Left renal pelvis (tissue), 4 donors: ENCODE measurements at places on chromosomes 12 and 14. TPM values are rescaled to one million over a fixed set of nuclear protein-coding genes. Genes with fewer than 3 reads are reported as not detected.

Gene KLHDC2
- 157 TPM for polyA plus RNA-seq

Gene STYK1
- 1.0 TPM for polyA plus RNA-seq

DNA sequence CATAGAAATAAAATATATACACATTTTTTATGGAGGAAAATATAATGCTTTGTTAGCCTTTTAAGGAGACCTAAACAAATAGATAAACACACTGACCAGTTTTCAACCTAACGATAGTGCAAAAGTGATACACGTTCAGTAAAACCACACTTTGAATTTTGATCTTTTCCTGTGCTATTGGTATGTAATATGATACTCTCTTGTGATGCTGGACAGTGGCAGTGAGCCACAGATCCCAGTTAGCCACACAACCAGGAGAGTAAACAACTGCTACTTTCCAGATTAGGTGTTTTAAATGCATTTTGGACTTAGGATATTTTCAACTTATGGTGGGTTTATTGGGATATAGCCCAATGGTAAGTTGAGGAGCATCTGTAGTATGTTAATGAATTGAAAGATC, 243.1 kb downstream of the ERC1 start:
- no peak for DNase-seq

DNA sequence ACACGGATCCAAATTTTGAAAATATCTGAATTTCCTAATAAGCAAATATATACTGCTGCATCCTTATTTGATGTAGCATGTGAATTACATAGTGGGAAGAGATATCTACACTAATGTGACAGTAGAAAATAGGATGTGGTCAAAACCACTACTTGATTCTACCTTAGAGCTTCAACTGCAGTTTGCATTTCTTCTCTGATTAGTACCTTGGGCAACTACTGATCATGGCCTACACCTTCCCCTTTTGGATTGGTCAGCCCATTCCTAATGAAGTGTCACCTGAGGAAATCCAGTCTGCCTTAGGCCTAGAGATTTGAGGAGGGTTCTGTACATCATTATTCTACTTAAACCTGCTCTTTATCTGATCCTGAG, 10.7 kb downstream of the LLPH start:
- no peak for DNase-seq

Gene TSHR
- 0.22 TPM for polyA plus RNA-seq

DNA sequence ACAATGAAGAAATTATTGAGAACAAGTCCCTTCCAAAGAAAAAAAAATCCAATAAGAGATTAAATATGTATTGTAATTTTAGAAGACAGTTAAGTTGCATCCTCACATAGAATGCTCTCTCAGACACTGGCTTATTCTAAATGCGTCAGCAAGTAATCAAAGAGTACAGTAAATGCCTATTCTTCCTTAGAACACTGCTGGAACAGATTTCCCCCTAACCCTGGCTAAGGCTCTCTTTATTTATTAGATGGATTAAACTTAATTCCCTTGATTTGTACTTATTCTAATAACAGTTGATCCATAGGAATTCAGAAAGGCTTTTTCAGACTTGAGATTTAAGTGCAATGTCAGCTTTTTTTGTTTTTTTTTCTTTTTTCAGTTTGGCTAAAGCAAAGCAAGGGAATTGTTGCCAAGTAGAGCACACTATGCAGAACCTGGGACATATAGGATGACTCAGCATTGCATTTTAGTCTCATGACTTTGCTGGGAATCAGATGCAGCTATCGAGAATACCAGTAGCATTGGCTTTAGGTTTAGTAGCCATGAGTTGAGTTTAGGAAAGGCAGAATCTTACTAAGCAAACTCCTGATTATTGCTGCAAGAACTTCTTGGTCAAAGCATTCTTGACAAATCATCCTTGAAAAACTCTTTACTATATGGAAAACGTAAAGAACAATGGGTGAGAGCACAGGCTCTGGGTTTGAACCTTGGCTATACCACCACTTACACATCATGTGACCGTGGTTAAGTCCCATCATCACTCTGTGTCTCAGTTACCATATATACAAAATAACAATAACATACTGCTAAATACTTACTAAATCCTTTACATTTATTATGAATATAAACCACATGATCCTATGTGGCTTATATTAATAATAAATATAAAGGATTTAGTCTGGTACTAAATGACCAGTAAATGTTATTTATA, 26.7 kb downstream of the MED21 start:
- DNase-seq: no peak

Gene ASCL1
- 0.16 TPM for polyA plus RNA-seq

DNA sequence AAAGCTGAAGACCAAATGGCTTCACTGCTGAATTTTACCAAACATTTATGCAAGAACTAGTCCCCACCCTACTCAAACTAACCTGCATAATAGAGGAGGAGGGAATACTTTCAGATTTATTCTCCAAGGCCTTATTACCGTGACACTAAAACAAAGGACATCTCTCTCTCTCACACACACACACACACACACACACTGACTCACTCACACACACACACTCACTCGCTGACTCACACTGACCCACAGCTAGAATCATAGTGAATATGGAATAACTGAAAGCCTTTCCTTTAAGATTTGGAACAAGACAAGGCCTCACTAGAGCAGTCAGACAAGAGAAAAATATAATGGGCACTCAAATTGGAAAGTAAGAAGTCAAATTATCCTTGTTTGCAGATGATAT, 1014.1 kb downstream of the TMTC2 start:
- no peak for DNase-seq

GRCh38 chr12:48986720-48987291, 8.7 kb downstream of the WNT1 start:
- DNase-seq: no peak

- DNase-seq: no peak
Observed at GRCh38 chr14:22929961-22930364, 787 bp upstream of the PRMT5 start.

Gene FMNL3
- 36.8 TPM for polyA plus RNA-seq

Gene KCNJ8
- 22.9 TPM for polyA plus RNA-seq

Gene FOXG1
- 0.55 TPM for polyA plus RNA-seq

GRCh38 chr12:59113831-59114615, 193.7 kb upstream of the LRIG3 start:
- DNase-seq: peak; percentile 47

DNA sequence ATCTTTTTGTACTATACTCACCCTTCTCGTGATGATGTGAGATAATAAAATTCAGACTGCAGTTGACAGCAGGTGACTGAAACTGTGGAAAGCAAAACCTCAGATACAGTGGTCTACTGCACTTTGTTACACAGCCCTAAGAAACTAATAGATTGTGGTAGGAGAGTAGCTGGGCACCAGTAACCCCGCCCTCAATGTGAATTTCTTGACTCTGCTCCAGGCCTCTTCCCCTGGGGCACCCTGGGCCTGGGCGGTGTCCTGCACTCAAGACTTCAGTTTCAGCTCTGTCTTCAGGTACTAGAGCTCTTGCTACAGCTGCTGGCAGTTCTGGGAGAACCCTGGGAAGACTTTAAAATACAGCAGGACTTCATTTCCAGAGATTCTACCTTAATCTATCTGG, 197.6 kb upstream of the AVPR1A start:
- no peak for DNase-seq

GRCh38 chr12:127388985-127389384, 878.0 kb upstream of the TMEM132C start:
- DNase-seq: no peak

DNA sequence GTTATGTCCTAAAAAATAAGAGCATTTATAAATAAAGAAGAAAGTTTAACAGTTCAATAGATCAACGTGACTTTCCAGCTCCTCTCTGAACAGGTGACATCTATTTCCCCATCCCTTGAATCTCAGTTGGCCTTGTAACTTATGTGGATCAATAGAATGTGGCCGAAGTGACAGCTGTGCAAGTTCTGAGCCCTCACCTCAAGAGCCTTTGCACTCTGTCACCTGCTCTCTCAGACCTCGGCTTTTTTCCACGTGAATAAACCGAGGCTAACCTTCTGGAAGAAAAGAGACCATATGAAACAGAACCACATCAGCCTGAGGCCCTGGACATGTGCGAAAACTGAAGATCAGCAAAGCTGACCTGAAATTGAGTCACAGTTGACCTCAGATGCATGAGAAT, 253.0 kb downstream of the DAD1 start:
- DNase-seq: no peak

GRCh38 chr14:91927191-91927590, 20.3 kb downstream of the FBLN5 start:
- DNase-seq: no peak

DNA sequence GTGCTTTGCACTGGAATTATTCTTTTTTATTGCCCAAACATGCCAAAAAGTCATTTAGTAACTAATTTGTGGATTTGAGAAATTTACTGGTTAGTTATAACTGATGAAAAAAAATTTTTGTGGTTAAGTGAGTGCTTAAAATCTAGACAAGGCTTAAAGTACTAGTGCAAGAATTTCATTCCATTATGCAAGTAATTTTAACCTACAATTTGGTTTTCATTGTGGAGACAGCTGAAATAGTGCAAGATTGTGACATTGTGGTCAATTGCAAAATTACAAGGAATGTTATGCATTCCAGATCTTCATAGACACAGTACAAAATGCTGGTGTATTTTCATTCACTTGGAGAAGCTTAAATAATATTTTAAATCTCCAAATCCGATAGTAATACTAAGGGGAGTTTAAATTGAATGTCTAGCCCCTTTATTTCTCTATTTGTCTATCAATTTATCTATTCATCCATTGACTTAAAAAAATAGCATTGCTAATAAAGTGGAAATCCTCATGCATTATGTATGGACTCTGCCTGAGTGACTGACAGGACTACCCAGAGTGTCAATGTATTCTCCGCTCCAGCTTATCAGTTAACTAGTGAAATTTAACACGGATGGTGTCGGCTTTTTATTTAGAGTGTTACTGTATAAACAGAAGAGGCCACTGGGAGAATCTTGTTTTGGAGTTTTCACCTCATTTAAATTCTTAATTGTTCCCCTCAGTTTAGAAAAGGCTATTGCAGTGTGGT, 125.9 kb downstream of the ALX1 start:
- DNase-seq: no peak

DNA sequence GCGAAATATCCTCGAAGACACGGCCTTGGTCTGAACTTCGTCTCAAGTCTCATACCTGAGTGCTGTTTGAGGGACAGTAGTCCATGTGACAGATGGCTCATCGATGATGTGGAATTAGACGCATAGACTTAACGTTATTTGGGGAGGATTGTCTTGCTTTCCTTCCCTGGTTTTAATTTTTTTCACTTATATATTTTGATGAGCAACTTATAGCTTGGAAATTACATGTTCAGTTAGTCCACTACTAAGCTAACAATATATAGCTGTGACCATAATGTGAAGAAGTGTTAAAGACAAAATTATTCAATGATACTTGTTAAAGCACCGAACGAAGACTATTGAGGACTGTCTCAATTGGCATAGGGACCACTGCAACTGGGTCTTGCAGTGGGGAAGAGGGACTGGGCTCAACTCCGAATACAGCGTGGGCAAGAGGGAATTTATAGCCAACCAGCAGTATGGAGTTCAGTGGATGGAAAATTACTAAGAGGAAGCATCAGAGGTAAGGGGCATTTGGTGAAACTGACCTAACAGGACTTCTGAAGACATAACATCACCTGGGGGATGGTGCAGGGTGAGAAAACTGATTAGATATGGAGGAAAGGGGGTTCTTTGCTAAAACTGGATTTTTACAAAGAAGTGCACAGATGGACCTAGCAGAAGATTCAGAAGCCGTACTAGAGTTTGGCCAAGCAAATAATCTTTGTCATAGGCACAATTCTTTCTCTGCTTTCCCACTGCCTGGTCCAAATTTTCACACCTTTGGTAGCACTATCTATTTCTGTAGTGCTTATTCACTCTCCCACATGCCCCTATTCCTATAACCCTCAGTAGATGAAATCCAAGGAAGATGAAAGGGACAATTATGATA, 910 bp upstream of the TM7SF3 start:
- DNase-seq: no peak

GRCh38 chr12:24596768-24597388, 352.0 kb downstream of the BCAT1 start:
- DNase-seq: peak; percentile 26

Gene SMCO3
- polyA plus RNA-seq: 3.1 TPM

- DNase-seq: no peak
Observed at GRCh38 chr12:106131676-106132075, 7.1 kb downstream of the NUAK1 start.
